ENCODE measurements at places on chromosomes 2 and 18.

DNA sequence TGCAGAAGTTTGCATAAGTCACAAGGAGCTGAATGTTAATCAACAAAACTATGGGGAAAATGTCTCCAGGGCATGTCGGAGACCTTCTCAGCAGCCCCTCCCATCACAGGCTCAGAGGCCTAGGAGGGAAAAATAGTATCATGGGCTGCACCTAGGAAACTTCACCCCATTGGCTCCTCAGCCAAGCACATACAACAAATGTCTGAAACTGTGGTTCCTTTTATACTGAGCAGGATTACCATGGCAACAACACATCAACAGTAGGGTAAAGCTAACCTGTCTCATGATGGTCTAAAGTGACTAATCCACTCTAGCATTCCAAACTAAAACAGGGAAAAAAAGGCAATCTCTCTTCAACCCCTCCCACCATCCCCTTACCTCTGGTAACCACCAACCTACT, 3.2 kb upstream of the NEMP2 start:
- peak; percentile 45 for DNase-seq

GRCh38 chr2:197131558-197131855, 179.1 kb downstream of the ANKRD44 start:
- no peak for DNase-seq

DNA sequence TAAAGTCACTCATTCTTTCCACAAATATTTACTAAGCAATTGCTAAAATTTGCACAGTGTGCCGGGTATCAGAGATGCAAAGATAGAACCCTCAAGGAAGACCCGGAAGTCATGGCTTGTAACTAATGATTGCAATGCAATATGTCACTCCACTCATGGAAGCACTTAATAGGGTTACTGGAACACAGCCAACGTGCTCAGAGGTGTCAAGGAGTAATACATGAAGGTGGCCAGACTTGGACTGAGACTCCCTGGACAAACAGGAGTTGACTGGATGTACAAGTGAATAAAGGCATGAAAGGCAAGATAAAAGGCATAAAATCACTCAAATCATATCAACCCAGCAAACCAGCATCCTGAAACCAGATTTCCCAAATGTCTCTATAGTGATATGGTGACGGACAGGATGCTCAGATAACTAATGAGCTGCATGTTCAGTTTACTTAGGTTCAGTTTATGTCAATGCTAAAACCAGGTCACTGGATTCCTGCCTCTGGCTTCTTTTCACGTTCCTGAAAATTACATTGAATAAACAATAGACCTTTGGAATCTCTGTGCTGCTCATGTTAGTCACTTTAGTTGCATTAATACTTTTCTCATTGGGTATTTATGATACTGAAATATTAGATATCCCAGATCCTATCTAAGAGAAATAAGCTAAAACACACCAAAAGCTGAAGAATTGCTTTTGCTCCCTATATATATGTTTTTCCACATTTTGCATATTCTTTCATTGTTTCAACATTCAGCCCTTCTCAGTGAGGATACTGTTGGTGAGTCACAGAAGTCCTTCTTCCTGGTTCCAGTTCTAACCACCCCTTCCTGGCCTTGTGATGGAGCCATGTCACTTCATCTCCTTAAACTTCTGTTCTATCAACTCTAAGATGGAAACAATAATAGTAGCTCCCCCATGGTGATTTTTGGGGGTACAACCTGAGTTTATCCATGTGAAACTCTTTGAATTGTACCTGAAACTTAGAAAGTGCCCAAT, 688.9 kb upstream of the ID2 start:
- no peak for DNase-seq

GRCh38 chr2:159214325-159214865, 72.1 kb downstream of the WDSUB1 start:
- DNase-seq = no peak
